SK-N-SH (cell line): ENCODE measurements at places on chromosomes 2 and 18.

- no peak for DNase-seq
These were observed 59.9 kb downstream of the TNP1 start for GRCh38 chr2:216799873-216800431.

GRCh38 chr2:20514596-20515269 lies 67.9 kb downstream of the RHOB start:
- no peak for DNase-seq

GRCh38 chr2:47271054-47272000 lies 116.2 kb upstream of the STPG4 start:
- no peak for DNase-seq

- DNase-seq = peak; percentile 81
These were observed at the start of gene TLK1 for GRCh38 chr2:171160119-171160955. TSS of gene TLK1 (minus strand) at chr2:171160893. CDS start at chr2:171160428, 465 bp downstream.

DNA sequence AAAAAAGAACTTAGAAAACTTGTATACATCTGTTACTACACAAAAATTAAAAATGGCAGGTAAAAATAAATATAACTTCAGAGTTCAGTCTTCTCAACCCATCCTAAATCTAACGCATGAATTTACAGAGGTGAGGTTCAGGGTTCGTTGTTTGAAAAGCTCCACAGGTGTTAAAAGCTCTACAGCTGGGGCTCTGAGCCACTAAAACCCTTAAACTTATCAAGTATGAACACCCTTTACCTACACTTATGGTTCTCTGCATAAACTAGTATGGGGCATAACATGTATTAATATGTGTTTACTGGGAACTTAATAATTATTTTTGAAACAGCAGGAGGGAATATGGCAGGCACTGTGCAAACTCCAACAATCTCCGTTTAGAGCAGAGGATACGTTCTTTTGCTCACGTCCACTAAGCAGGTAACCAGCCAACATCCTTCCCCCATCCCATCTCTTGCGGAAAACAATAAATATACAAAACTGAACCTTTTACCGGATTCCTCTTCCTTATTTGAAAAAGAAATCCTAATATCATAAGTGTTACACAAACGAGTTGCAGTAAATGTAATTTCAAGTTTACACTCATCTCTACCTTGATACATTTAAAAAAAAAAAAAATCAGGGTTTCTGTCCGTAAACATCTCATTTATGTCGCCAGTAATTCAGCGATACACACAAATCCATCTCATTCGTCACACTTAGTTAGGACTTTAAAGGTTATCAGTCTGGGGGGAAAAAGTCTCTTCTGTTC lies 1.3 kb downstream of the PIAS2 start:
- peak; percentile 24 for DNase-seq

- no peak for DNase-seq
These were observed 18.8 kb downstream of the ZNF407 start for GRCh38 chr18:74616494-74616893.

DNA sequence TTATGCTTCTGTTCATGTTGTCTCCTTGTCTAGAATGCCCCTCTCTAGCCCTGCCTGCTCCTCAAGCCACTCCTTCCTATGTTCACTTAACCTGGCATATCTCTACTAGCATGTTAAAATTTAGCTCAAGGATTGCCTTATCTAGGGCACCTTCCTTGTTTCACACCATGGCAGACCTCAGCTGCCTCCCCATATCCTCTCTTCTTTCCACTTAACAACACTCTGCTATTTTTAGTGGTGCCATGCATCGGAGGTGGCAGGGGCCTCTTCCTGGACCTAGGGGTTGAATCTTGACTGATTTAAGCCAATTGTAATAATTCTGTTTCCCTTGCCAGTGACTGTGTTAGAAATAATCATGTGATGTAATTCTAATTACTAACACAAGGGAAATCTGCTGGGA lies 36.9 kb upstream of the FAM98A start:
- DNase-seq = no peak
